ENCODE measurements at places on chromosomes 5 and 9. TPM values are rescaled to one million over a fixed set of nuclear protein-coding genes. Genes with fewer than 3 reads are reported as not detected.

- DNase-seq = no peak
Measured at GRCh38 chr5:137236252-137236651, 262.9 kb downstream of the SPOCK1 start.

DNA sequence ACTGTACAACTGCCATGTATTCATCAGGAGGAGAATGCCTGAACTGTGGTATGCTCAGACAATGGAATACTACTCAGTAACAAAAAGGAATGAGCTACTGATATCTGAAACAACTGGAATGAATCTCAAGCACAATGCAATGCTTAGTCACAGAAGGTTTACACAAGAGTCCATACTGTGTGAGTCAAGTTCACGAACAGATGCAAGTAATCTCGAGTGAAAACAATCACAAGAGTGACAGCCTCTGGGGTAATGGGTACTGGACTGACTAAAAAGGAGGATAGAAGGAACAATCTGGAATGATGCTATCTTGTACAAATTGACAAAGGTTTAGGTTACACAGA, 19.5 kb upstream of the GOLGA1 start:
- no peak for DNase-seq

PRELID2 gene
- total RNA-seq = 0.44 TPM

GRCh38 chr9:16221366-16221765, 649.1 kb downstream of the BNC2 start:
- no peak for DNase-seq

- no peak for DNase-seq
Measured at GRCh38 chr5:172830876-172831662, 3.0 kb upstream of the ERGIC1 start.

Data from CD4-positive, alpha-beta T cell (primary cell).